ENCODE measurements at places on chromosomes 2 and 18.

DNA sequence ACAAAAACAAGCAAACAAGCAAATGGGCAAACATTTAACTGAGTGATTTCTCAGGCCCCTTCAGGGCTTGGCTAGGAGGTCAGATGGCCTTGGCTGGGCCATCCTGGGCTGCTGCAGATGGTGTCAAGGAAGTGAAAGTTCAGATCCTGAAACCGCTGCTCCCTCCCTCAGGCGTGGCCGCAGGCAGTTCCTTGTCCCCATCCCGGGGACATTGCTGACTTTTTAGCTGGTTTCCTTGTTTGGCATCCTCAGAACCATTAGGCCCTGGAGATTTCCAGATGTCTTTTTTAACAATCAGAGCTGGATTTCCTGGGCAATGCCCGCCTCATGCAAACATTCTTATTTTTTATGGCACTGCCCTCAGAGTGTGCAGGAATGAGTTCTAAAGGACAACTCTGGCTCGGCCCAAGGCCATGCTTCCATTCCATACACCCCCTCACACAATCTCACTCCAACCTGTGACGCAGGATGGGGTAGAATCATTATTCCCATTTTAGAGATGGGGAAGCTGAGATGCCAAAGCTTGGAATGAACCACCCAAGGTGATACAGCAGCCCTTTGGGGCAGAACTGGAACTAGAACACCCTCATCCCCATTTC, 86.1 kb upstream of the ZCCHC2 start:
- no peak for DNase-seq

GRCh38 chr2:104889291-104889959, 35.5 kb downstream of the POU3F3 start:
- no peak for DNase-seq

GRCh38 chr2:207930747-207931146, 94.6 kb downstream of the PLEKHM3 start:
- DNase-seq: no peak

- no peak for DNase-seq
Measured at GRCh38 chr2:201135386-201135785, 19.4 kb downstream of the CFLAR start.

DNA sequence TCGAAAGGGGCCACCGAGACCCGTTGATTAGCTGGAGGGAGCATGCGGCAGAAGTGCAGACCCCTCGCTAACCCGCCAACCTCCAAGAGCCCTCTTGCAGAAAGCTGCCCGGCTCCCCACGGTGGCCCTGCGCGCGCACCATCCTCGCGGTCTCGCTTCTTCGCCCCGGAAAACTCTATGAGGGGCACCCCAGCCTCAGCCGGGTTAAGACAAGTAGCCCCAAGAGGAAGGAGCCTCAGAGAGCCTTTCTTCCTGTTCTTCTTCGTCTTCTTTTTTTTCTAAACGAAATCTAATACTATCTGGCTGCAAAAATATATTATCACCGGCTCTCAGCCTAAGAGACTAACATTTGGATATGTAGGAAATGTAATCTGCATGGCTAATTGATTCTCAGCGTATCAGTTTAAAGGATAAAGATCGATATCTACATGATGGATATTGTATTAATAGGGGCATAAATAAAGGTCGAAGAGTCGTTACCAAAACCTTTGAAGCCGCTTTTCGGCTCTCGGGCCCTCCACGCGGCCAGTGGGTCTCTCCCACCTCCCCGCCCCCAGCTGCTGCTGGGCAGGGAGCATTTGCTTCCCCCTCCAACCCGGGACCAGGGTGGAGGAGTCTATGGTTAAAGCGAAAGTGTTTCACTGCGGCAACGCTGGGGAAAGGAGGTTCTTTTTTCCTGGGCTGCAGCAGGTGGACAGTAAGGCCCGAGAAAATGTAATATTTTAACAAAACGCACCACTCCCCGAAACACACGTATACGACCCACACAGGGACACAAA, 6.1 kb upstream of the PAX3 start:
- no peak for DNase-seq

DNA sequence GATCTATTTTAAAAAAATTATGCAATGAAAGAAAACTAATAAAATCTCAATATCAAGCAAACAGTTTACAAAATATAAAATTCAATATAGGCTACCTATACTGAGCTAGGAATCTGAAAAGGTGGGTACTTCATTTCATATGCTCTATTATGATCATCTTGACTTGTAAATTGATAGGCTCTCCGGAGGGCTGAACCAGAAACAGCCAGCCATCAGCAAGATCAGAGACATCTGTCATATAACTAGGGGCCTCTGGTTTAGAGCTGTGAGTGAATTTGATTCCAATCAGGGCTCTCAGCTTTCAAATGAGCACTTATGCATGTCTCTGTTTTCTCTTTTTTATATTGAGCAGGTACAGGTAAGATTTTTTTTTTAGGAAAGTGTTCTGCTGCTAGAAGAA, 114.2 kb downstream of the SPHKAP start:
- DNase-seq: no peak

GRCh38 chr2:67930156-67930555, 132.6 kb downstream of the C1D start:
- no peak for DNase-seq

GRCh38 chr18:46343931-46344372, 239.8 kb downstream of the HAUS1 start:
- no peak for DNase-seq

GRCh38 chr2:119721462-119721861, 38.3 kb upstream of the PTPN4 start:
- DNase-seq: no peak

DNA sequence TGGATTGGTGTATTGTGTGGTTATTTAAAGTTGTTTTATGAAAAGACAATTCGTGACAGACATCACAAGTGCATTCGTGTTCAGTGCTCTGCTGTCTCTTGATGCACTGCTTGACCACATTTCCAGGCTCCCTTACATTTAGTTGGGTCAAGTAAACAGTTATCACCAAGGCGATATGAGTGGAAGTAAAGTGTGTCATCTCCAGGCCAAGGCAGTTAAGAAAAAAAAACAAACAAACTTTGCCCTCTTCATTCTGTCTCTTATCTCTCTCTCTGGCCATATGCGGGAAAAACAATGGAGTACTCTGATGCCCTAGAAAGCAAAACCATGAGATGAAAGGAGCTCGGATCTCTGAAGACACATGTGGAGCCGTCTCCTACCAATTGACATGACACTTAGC, 131.1 kb downstream of the DSEL start:
- DNase-seq: peak; percentile 56

DNA sequence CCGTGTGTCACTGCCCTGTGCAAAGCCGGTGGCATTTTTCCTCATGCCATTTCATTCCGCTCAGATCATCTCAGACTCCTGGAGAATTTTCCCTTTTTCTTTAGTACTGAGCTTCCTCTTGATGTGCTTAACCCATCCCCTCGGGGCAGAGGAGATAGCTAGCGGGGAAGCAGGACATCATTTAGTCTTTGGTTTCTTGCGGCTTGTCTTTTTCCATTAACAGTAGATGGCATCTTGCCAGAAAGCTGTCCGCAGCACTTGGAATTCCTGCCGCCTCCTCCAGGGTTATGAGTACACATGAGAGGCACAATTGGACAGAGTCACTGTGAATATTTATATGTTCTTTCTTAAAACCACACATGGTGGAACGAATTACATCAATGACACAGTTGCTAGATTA, 226.6 kb downstream of the ALPK2 start:
- no peak for DNase-seq

- DNase-seq: no peak
Measured at GRCh38 chr2:191184457-191184856, 33.7 kb upstream of the STAT4 start.
